Activated naive CD8-positive, alpha-beta T cell treated with anti-CD3 and anti-CD28 coated beads for 36 hours (primary cell): ENCODE measurements at places on chromosomes 3 and 15.

- no peak for DNase-seq
Measured at GRCh38 chr15:68028888-68029207, 25.3 kb upstream of the PIAS1 start.

DNA sequence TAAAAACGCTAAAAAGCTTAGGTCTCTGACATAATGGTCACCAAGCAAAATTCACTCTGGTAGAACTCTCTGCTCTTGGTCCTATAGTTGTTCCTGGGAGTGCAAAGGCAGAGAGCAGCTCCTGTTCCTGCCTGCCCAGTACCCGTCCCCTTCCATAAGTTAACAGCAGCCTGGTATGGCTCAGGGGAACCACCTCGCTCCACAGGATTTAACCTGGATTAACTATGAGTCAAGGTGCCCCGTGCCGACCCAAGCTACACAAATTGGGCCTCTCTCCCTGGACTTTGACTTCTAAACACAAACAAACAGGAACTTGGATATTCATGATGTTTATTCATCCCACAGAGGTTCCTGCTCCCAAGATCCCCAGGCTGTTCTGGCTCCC lies 32.1 kb downstream of the SCAP start:
- no peak for DNase-seq

DNA sequence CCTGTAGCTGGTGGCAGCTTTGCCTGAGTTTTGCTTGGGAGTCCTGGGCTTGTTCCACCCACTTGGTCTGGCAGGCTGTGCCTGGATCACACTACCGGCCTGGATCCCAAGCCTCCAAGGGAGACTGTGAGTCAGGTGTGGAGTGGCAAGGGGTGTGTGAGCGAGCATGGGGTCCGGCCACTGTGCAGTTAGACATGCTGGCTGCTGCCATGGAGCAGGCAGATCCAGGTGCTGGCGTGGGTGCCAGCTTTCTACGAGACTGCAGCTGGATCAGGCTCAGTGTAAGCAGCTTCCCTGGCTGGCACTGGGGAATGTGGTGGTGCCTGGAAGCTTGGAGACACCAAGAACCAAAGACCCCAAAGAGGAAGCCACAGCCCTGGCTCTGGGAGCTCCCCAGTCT lies 102.0 kb upstream of the BNIP2 start:
- DNase-seq, result no peak

DNA sequence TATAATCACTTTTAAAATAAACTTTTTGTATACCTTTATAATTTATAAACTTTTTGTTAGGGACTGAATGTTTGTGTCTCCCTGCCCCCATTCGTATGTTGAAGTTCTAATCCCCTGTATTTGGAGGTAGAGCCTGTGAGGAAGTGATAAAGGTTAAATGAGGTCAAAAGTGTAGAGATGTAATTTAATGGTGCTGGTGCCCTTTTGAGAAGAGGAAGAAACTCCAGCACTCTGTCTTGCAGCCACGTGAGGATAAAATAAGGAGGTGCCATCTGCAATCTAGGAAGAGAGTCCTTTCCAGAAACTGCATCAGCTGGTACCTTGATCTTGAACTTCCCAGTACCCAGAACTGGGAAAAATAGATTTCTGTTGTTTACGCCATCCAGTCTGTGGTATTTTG lies 106.1 kb upstream of the RGMA start:
- DNase-seq, result no peak

GRCh38 chr3:48739617-48739954 lies 22.6 kb upstream of the IP6K2 start:
- DNase-seq, result no peak

GRCh38 chr15:74505837-74506514 lies 35.0 kb upstream of the ARID3B start:
- no peak for DNase-seq

GRCh38 chr3:151935446-151935845 lies 62.0 kb downstream of the SUCNR1 start:
- no peak for DNase-seq

DNA sequence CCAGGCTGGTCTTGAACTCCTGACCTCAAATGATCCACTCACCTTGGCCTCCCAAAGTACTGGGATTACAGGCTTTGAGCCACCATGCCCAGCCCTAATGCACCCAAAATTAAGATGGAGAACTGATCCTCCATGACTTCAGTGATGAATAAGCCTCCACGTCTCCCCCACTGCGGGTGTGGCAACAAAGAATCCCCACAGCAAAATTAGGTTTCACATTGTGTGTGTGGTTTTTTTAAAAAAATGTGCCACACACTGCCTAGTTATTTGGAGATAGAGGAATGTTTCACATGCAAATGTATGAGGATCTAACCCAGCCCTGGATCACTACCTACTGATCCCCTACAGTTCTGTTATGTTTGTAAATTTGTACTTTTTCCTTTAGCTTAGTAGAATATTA lies 17.3 kb downstream of the HDAC11 start:
- no peak for DNase-seq

GRCh38 chr3:13242364-13242737 lies 169.1 kb upstream of the IQSEC1 start:
- DNase-seq, result no peak

- no peak for DNase-seq
Measured at GRCh38 chr15:48315041-48315440, 16.2 kb upstream of the DUT start.

DNA sequence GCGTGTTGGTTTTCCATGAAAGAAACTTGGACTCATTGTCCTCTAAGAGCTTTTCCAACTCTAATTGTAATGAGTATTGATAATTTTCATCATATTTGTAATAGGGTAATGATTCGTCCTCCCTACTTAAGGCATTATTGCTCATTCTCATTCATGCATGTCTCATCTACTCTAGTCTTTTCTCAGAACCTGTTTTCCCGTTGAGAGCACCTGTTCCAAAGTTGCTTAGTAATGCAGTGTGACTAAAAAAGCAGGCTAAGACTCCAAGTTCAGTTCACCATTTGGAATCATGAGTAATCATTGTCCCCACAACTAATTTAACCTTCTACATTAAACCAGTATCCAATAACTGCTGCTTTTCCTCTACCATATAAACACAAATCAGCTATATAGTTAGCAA lies 84.0 kb downstream of the FILIP1L start:
- no peak for DNase-seq

DNA sequence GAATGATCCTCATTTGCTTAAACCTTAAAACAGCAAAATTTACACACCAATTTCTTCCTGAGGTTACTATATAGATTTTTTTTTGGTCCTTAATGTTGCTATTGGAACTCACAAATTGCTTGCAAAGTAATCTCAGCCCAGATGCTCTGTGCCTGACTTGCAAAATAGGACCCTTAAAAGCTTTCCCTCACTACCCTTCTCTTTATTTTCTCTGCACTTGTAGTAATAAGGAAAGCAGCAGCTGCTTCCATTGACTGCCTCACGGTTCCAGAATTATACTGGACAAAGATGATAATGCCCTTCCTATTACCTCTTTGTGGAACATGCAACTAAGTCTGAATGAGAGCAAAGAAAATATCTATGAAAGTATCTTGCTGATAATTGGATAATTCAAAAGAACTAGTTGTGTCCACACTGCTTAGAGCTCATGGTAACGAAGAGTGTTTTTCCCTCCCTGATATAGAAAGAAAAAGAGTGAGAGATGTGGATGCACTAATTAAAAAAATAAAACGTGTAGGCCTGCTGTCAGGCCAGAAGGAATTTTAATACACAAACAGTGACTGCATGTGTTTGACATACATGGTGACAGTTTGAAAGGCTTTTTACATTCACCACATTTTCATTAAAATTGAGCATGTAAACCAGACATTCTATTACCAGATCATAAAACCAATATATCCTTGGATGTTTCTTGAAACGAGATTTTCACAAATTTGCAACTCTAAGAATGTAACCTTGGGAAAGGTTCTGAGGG lies 783.1 kb downstream of the GBE1 start:
- no peak for DNase-seq

GRCh38 chr3:30871720-30872119 lies 22.7 kb downstream of the GADL1 start:
- no peak for DNase-seq

DNA sequence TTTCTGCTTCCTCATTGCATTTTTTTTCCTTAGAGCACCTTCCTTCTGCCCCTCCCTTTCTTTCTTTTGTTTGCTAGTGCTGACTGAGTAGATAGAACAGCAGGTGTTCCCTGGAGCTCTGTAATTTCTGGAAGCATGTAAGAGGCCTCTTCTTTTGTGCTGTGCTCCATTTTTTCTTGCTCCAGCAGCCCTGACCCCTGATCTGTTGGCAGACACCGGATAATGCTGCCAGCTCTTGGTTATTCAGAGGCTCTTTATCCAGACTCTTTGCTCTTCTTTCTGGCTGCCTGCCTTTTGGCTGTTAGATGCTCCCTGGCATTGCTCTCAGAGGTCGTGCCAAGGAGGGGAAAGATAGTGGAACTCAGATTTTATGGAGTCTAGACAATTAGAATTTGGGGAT lies 104.4 kb upstream of the RBMS3 start:
- DNase-seq, result no peak

DNA sequence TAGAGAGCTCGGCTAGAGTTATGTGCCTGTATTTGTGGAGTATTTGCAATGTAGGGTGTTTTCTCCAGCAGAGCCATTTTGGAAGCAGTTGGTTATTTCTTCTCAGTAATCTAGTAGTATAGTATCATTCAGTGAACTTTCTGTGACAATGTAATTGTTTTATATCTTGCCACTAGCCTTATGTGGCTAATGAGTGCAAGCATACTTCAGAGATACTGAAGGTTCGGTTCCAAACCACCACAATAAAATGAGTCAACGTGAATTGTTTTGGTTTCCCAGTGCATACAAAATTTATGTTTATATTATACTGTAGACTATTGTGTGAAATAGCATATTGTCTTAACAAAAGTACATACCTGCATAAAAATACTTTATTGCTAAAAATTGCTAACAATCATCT lies 286.9 kb upstream of the TBL1XR1 start:
- no peak for DNase-seq

DNA sequence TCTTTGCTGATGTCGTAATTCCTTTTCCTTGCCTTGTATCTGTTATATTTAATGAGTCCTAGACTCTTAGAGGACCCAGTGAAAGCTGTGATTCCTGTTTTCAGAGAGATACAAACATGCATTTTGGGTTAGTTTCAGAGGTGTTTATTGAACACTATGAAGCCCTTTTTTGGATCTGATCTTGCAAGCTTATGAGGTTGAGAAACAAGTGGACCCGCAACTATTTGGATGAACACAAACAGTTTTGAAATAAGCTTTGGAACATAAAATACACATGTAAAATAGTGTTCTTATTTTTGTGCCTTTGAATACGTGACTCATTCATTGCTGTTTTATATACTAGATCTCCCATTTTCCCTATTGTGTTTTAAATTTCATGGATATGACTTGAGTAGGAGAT lies 33.5 kb downstream of the SNRK start:
- DNase-seq, result no peak

- DNase-seq, result no peak
Measured at GRCh38 chr3:187044206-187044605, 95.1 kb downstream of the RPL39L start.

DNA sequence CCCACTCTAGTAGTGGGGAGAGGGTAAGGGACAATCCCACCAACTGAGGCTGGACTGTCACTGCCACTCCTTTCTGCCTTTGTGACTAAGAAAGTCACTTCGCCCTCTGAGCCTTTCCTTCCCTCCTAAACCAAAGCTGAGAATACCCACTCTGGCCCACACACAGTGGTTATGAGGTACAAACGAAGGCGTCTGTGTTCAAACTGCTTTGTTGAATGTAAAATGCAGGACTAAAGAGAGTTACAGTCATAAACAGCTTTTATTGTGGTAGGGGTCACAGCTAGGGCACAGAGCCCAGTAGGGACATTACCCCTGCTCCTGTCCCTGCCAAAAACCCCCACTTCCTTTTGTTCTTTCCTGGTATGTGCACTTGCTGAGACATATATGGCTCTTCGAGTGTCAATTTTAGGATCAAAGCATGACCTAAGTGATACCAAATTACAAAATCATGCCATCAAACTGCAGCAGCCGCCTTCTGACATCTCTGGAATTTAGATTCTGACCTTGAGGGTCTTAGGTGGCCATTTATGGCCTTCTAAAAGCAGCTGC lies 45.1 kb downstream of the CTDSPL start:
- DNase-seq, result peak; percentile 14

- no peak for DNase-seq
Measured at GRCh38 chr3:104291878-104292277, 1074.8 kb upstream of the ALCAM start.

DNA sequence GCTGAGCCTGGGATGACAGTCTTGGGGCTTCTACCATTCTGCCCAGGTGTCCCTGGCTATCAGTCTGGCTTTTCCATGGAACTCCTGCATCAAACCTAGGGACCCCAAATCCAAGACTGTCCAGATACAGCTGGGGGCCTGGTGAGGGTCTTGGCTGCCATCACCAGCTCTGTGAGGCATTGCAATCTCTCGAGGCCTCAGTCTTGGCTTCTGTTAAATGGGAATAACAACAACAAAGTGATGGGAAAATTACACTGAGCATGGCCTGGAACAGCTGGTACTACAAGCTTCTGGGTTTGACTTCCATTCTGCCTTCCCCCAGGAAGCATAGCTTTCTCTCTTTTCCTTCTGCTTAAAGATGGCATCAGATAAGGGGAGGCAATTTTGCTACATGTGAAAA lies 50.0 kb upstream of the LCTL start:
- DNase-seq, result no peak

DNA sequence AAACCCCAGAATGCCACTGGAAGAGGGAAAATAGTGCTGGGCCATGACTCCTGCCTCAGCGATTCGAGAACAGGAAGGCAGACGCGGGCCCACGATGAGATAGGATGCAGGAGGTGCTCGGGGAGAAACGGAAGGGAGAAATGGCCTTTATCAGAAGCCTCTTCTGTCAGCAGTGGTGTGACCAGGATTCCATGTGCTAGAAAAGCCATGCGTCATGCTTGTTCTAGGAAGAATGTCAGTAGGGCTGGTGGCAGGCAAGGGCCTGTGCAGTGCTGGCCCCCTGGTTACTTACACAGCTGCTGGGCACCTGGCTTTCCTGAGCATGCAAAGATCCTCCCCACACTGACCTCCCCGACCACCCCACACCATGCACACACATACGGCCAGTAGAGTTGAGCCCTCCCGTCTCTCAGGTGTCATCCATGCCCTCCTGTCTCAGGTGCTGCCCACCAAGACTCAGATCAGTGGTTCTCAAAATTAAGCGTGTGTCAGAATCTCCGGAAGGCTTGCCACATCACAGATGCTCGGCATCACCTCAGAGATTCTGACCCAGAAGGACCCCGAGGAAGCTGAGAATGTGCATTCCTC lies 106.7 kb downstream of the ADAMTS17 start:
- DNase-seq, result no peak

DNA sequence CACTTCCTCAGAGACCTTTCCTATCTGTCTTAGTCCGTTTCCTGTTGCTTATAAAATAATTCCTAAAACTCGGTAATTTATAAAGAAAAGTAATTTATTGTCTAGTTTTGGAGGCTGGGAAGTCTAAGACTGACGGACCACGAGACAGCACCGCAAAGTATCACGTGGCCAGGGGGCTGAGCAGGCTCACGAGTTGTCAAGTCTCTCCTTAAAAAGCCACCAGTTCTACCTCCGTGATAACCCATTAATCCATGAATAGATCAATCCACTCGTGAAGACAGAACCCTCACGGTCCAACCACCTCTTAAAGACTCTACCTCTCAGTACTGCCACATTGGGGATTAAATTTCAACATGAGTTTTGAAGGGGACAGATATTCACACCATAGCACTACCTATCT lies 821 bp downstream of the LINS1 start:
- peak; percentile 60 for DNase-seq
